Nephron progenitor cell (in vitro differentiated cells): ENCODE measurements at places on chromosomes 2 and 18.

DNA sequence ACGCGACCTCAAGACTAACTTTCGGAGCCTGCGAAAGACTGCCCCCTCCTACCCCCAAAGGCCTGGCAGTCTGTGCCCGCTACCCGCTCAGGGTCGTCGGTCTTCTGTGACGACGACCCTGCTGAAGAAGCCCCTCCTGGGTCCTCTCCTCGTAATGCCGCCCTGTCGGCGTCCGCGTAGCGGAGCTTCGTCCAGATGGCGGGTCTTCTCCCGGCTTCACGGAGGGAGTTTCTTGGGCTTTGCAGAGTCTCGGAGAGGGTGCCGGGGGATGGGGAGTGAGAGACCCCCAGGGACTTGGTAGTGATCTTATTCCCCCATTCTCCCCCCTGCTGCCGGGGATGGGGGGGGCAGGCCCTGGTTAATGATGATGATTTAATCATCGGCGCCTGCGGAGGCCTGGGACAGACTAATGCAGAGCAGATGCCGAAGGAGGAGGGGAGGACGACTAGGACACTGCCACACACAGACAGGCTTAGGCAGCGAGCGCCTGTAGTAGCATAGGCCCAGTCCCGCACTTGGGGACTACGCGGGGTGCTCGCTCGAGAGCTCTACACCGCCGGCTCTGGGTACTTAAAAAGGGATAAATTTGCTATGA lies 528 bp upstream of the PCGF1 start:
- H3K27me3 ChIP-seq, result peaks cover 100% of the 10 kb centered on the region
- H3K27ac ChIP-seq, result peak overlapping the region; percentile 100
- H3K4me1 ChIP-seq, result peaks cover 56% of the 10 kb centered on the region
- H3K36me3 ChIP-seq, result peaks cover 30% of the 10 kb centered on the region

GRCh38 chr18:48800466-48800865 lies 150.3 kb downstream of the SMAD7 start:
- no peak for DNase-seq
- H3K27me3 ChIP-seq, result peaks cover 9% of the 10 kb centered on the region
- H3K4me3 ChIP-seq, result no peak overlapping the region
- H3K27ac ChIP-seq, result no peak overlapping the region
- H3K4me1 ChIP-seq, result peaks cover 43% of the 10 kb centered on the region

DNA sequence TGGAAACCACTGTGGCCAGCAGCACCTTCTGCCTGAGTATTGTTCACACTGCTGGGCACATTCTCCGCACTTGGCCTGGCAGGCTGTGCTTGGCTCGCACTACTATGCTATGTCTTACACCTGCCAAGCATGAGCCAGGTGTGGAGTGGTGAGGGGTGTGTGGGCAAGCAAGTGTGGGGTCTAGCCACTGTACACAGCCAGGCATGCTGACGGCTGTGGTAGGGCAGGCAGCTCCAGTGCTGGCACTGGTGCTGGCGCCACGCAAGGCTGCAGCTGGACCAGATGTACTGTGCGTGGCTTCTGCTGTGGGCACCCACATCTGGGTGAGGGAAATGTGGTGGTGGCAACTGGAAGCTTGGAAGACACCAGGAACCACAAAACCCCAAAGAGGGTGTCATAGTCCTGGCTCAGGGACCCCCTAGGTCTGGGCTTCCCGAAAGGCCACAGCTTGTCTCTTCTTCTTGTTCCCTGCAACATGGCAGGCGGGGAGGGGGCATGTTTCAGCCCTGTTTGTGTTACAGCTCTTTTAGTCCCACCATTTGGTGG lies 101.5 kb downstream of the ALMS1 start:
- peaks cover 23% of the 10 kb centered on the region for H3K4me1 ChIP-seq
- DNase-seq, result no peak
- H3K4me3 ChIP-seq, result no peak overlapping the region
- H3K27ac ChIP-seq, result no peak overlapping the region
- H3K27me3 ChIP-seq, result no peaks in the 10 kb centered on the region
- H3K36me3 ChIP-seq, result peaks cover 58% of the 10 kb centered on the region

DNA sequence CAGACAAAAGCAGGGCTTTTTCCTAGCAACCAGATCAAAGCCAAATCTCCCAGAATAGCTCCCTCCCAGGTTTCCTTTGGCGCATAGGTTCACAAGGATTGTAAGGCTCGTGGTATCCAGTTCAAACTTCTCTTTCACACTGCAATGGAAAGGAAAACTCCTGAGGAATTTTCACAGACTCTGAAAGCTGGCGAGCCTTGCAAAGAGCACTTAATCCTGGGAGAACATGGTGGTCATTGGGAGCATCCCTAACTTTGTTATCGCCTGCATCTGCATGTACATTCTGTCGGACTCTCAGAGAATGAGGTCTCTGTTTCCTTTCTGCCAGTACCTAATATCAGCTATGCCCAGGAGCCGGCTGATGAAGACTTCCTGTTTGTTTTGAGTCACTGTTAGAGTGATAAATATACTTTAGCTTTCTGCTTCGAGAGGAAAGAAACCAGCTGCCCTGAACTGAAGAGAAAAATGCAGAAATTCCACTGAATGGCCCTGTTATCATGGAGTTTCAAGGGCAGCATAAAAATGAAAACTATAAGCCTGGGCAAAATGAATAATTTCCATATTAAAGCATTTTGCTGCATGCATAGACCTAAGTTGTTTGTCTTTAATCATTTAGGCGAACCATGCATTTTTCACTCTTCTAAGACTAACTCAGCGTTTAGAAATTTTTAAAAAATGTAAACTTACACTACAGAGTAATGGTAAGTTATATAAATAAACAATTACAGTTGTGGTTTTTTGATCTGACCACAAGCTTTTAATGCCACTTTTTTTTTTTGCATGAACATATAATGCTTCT lies 76.4 kb upstream of the ZEB2 start:
- peaks cover 19% of the 10 kb centered on the region for H3K4me1 ChIP-seq
- H3K27me3 ChIP-seq, result no peaks in the 10 kb centered on the region
- H3K36me3 ChIP-seq, result peaks cover 5% of the 10 kb centered on the region
- H3K4me3 ChIP-seq, result peak overlapping the region; percentile 16
- no peak for DNase-seq
